ENCODE measurements at places on chromosomes 2 and 18.

DNA sequence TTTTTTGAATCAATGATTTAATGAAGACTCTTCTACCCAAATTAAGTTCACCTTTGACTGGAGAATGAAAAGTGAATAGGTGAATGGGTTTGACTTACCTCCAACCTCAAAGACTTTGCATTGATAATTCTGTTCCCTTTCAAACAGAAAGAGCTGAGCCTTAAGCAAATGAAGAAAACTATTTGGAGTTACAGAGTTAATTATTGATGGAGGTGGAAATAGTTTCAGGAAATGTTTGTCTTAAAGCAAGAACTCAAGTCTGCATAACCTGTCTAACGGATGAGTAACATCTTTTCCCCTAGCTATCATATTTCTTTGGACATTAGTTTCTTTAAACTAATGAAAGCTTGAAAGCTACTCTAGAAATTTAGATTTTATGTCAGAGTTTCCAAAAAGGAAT, 166.5 kb downstream of the CERS6 start:
- DNase-seq = no peak

- no peak for DNase-seq
These were observed 531.4 kb downstream of the TMEM182 start for GRCh38 chr2:103293067-103293741.

GRCh38 chr2:178244777-178245176, 50.5 kb downstream of the OSBPL6 start:
- DNase-seq = no peak

GRCh38 chr2:46350029-46350689, 53.0 kb downstream of the EPAS1 start:
- no peak for DNase-seq

DNA sequence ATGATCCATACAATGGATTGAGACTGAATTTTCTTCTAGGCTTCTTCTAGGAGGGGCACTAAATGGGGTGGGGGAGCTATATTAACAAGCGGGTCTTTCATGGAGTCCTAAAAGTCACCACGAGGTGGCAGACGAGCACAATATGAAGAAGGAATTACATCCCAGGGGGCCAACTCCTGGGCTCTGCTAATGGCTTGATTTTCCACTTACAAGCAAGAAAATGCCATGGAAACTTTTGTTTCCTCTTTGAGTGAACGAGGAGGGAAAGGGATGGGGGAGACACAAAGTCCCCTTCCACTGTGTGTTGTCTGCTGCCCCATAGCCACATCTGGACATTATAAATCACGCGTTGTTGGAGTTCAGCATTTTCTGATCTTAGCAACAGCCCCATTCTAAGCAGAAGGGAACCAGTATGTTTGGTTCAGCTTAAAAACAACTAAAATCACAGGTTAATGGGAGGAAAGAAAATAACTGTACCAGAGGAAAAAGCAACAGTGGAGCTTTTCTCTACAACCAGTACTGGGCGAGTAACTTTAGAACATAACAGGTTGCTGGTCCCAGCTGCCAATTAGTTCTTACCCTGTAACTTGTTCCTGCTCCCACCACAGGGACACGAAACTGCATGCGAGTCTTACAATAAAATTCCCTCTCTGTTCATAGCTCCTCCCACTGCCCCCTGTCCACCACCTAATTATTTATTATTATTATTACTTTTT, 285.0 kb upstream of the PARD3B start:
- peak; percentile 28 for DNase-seq

DNA sequence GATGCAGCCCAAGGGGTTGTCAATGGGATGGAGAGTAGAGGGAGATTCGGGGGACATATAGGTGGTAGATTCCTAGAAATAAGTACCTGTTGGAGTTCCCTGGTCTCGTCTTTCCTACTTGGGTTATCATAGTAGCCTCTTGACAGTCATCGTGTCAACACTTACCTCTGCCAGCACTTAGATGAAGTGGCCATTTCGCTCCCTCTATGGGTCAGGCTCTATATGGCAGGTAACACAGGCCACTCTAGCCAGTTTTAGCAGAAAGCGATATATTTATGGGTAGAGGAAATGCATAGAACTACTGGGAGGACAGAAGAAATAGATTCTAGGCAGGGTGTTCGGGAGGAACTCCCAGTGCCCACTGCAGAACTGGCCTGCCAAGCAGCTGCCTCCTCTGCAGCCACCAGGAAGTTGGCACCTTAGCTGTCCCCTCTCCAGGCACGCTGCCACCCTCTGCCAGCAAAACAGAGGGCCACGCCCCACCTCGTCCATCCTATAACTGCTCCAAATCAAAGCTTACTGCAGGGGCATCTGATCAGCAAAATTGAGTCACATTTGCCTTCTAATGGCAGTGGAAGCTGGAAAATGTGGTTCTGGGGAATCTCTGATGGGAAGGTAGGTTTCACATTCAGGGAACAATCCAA, 181.3 kb downstream of the INSIG2 start:
- no peak for DNase-seq

- no peak for DNase-seq
These were observed 363.4 kb downstream of the RPRM start for GRCh38 chr2:153115141-153115540.

DNA sequence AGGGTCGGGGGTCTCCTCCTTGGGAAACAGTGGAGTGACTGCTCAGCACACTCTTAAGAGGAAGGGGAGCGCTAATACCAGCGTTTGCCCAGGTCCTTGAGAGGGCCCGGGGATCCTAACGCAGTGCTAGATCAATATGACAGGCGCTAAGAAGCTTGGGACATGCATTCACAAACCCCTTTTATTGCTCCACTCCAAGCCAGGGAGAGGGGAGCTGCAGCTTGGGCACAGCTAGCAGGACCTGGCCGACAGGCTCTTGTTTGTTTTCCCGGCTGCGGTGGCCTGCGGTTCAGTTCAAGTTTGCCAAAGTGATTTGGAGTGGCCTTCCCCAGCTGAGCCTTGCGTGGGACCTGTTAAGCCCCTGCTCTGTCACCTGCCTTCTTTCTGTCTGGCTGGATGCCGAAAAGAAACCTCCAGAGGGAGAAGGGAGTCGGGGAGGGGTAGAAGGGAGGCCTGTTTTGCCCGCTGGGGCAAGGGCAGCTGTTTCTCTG, 152.1 kb downstream of the GLI2 start:
- DNase-seq = no peak

- no peak for DNase-seq
These were observed 70.7 kb downstream of the NABP1 start for GRCh38 chr2:191748528-191749180.

- no peak for DNase-seq
These were observed 104.9 kb downstream of the EIPR1 start for GRCh38 chr2:3272761-3273160.

DNA sequence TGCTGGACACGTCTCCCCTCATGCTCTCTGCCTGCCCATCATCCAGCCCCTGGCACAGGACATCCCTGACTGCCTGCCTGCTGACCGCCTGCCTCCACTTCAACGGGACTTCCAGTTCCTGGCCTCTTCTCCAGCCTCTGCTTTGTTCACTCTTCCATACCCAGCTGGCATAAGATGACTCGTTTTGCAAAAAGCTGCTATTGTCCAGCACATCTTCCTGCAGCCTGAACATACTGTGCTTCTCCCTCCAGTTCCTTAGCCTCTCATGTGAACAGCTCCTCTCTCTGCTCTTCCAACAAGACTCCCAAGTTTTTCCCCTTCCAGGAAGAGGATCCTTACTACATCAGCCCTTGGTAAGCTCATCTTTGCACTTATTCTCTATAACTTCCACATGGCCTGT, 62.4 kb upstream of the SKOR2 start:
- DNase-seq = no peak

GRCh38 chr18:59813942-59814341, 85.9 kb upstream of the PMAIP1 start:
- no peak for DNase-seq
